ENCODE measurements at places on chromosomes 1 and 21.

GRCh38 chr1:241553886-241554592 lies 21.9 kb downstream of the KMO start:
- H3K4me3 ChIP-seq = no peak overlapping the region
- H3K36me3 ChIP-seq = no peaks in the 10 kb centered on the region
- no peak for DNase-seq

GRCh38 chr1:222126052-222126451 lies 384.2 kb upstream of the DUSP10 start:
- no peak overlapping the region for H3K4me3 ChIP-seq
- H3K27me3 ChIP-seq = no peaks in the 10 kb centered on the region
- H3K36me3 ChIP-seq = no peaks in the 10 kb centered on the region
- no peak overlapping the region for H3K27ac ChIP-seq

DNA sequence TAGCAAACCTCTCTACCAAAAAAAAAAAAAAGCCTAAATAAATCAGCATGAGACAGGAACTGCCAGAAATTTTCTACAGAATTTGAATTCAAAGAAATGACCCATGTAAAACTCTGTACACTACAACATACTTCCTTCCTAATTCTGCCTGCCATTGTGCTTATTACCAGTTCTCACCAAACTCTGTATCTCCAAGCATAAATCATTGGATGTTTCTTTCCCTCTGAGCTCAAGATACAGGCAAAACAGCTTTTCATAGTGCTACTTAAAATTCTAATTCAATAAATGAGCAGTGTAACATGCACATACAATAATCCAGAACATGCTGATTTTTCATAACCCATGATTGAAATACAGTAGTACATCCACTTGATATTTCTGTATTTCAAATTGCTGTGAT lies 87.0 kb downstream of the EIF4G3 start:
- H3K4me3 ChIP-seq = no peak overlapping the region
- H3K4me1 ChIP-seq = no peaks in the 10 kb centered on the region
- DNase-seq = no peak
- H3K27ac ChIP-seq = no peak overlapping the region

DNA sequence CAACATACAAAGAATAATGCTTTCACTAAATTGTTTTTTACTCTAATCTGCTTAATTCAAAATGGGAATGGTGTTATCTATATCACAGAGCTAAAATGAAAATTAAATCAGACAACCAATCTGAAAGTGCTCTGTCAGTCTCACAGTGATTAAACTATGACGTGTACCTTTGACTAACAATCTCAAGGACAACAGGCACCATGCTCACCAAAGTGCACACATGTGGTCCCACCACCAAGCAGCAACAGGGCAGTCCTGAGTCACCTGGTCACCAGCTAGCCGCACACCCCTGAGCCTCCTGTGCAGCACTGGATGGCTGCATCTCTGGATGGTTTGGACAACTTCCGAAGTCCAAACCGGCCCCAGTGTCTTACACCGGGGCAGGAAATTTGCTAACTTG lies 54.5 kb upstream of the NADK start:
- H3K27me3 ChIP-seq = no peaks in the 10 kb centered on the region
- H3K4me1 ChIP-seq = no peaks in the 10 kb centered on the region
- H3K27ac ChIP-seq = no peak overlapping the region
- DNase-seq = no peak
- H3K36me3 ChIP-seq = peaks cover 16% of the 10 kb centered on the region
- H3K4me3 ChIP-seq = no peak overlapping the region

DNA sequence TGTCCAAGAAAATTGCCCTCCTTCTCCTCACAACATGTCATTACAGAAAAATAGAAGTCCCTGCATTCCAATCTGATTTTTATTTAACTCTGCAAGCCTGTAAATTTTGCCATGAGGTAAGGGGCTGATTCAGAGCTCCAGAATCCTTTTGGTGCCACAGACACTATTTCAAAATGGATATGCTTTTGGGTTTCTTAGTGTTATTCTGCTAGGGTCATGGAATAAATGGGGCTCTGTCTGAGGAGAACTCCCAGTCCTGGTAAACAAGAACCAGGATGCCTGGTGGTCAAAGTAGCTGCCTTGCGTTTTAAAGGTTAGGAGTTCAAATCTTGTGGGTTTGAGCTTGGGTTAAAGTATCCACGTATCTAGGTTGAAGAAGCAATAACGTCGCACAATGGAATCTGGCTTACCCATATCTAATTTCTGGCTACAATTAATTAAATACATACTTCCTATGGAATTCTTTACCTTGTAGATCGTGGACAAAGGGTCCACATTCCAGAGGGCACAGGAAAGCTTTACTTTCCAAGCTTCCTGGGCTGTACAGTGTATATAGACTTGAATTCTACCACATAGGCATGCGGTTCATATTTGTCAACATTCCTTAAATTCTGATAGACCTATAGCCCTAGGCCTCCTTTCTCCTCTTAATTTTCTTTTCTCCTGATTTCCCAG lies 98.0 kb upstream of the CDC42BPA start:
- no peaks in the 10 kb centered on the region for H3K27me3 ChIP-seq
- H3K4me3 ChIP-seq = no peak overlapping the region
- DNase-seq = no peak
- H3K36me3 ChIP-seq = no peaks in the 10 kb centered on the region
- H3K4me1 ChIP-seq = no peaks in the 10 kb centered on the region
- no peak overlapping the region for H3K27ac ChIP-seq

DNA sequence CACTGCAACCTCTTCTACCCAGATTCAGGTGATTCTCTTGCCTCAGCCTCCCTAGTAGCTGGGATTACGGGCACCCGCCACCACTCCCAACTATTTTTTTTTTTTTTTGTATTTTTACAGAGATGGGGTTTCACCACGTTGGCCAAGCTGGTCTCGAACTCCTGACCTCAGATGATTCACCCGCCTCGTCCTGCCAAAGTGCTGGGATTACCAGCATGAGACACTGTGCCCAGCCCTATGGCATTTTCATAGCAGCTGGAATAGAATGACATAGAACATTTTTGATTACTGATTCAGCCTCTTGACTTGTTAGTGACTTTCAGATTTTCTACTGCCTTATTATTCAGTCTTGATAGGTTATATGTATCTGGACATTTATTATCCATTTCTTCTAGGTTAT lies 1046.2 kb downstream of the AMY1C start:
- H3K36me3 ChIP-seq = no peaks in the 10 kb centered on the region
- H3K4me1 ChIP-seq = no peaks in the 10 kb centered on the region
- DNase-seq = no peak

GRCh38 chr1:110224240-110224995 lies 14.3 kb downstream of the KCNC4 start:
- DNase-seq = no peak
- no peaks in the 10 kb centered on the region for H3K4me1 ChIP-seq
- no peaks in the 10 kb centered on the region for H3K27me3 ChIP-seq

DNA sequence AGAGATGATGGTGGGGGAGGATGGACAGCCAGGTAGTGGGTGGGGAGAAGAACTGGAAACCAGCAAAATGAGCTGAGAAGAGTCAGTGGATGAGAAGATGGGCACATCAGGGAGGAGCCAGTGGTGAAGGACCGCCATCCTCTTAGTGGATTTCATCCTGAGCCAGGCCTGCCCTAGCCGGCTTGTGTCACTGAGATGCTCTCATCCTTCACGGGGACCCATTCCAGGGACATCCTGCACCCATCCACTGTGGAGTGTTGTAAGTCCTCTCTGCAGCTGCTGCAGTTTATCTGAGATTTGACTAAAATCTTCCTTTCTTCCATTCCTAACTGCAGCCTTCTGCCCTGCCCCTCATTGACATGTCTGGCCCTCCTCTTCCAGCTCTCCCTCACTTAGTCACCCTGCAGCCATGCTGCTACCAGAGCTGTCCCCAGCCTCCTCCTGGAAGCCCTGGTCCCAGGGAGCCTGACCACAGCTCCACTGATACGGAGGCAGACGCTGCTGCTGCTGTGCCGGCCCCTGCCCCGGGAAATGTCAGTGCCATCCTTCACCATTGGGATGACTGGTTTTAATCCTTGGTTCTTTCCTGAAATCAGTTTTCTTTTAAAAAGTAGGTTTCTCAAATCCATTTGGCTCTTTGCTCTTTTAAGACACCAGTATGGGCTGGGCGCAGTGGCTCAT lies 33.2 kb downstream of the STUM start:
- H3K36me3 ChIP-seq = no peaks in the 10 kb centered on the region
- no peak for DNase-seq
- no peak overlapping the region for H3K4me3 ChIP-seq
- H3K27me3 ChIP-seq = no peaks in the 10 kb centered on the region
- H3K4me1 ChIP-seq = no peaks in the 10 kb centered on the region

DNA sequence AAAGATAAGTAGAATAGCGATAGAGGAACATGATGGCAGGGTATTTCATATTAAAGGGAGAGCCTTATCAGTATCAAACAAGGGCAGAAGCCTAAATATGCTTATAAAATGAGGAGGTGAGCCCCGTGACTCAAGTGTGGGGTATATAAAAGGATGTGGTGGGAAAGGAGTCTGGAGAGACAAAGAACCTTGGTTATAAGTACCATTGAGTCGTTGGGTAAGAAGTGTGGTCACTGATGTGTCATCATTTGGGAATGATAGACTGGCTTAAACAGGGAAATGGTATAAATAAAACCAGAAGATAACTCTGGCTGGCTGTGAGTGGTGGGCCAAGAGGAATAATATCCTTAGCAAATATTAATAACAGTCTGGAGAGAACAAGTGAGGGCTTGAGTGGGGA lies 10.9 kb upstream of the CD5L start:
- peaks cover 14% of the 10 kb centered on the region for H3K4me1 ChIP-seq
- H3K27me3 ChIP-seq = no peaks in the 10 kb centered on the region
- no peak overlapping the region for H3K4me3 ChIP-seq

GRCh38 chr1:9728451-9729295 lies 77.1 kb downstream of the PIK3CD start:
- H3K27me3 ChIP-seq = no peaks in the 10 kb centered on the region
- H3K4me1 ChIP-seq = peaks cover 46% of the 10 kb centered on the region
- no peak overlapping the region for H3K4me3 ChIP-seq

DNA sequence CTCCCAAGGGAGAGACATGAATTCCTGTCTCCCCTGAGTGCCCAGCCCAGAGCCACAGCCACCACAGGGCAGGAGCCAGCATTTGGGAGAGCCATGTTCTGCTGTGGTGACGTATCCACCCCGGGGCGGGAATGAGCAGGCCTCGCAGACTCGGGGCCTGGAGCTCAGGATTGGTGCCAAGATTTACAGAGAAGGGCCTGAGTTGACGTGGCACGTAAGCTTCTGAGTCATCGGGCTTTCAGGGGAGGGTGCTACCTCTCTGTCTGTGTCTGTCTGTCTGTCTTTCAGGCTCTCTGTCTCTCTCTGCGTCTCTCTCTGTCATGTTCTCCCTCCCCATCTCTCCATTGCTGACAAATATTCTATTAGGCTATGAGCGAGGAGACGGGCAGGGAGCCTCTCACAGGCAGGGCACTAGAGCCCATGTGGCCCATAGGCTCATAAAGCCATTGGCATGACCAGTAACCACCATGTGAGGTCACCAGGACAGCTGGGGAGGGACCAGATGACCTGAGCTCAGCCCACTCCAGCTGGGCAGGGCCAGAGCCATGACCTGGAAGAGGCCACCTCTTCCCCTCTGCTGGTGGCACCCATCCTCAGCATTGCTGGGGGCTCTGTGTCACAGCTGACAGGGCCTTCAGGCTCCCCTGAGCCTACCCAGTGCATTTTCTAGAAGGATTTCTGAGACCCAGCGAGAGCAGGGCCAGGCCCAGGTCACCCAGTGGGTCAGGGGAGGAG lies 300.0 kb upstream of the VAMP3 start:
- DNase-seq = no peak
- no peaks in the 10 kb centered on the region for H3K27me3 ChIP-seq
- H3K4me3 ChIP-seq = no peak overlapping the region
- H3K4me1 ChIP-seq = no peaks in the 10 kb centered on the region
- H3K27ac ChIP-seq = no peak overlapping the region

DNA sequence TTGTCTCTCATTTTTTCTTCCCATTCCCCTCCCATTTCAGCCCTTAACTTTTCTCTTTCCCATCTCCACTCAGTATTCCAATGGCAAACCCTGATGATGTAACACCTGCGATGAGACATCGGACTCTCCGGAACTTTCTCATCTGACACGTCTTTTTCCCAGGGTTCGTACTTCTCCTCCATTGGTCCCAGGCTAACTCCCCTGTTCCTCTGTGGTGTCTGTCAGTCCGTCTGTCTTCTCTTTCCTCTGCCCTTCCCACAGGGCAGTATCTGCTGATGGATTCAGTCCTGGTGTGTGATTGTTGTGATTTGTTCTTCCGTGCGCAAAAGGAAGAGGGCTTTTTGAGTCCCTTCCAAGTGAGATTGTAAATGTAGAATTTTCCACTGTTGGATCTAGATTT lies 27.7 kb downstream of the VANGL2 start:
- H3K27me3 ChIP-seq = no peaks in the 10 kb centered on the region
- no peak for DNase-seq
- peaks cover 46% of the 10 kb centered on the region for H3K4me1 ChIP-seq
- peak overlapping the region; percentile 59 for H3K27ac ChIP-seq

DNA sequence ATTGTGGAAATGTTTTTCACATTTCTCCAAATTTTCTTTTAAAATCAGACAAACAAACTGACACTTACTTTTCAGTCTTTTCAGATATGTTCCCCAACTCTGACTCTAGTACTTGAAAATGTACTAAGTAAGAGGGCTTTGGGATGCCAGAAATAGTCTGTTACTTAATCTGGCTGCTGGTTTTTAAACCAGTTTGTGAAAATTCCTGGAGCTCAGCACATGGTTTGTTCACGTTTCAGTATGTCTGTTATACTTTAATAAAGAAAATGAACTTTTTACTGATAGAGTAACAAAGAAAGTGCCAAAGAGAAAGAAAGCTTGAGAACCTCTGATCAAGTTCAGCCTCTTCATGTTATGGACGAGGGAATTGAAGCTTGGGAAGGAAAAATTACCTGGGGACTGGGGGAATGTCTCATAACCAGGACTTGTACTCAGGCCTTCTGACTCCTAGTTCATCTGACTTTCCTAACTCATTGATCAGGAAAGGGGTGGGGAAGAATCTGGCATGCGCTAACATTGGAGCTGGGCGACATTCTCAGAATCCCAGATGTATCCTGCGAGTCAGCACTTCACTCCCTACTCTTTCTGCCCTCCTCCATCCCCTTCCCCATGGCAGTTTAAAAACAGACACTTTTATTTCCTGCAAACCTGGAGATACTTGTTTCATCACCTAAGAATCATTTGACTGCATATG lies 30.8 kb upstream of the DNAJC6 start:
- no peak for DNase-seq
- no peaks in the 10 kb centered on the region for H3K4me1 ChIP-seq
- H3K4me3 ChIP-seq = no peak overlapping the region
- H3K36me3 ChIP-seq = no peaks in the 10 kb centered on the region
- H3K27ac ChIP-seq = no peak overlapping the region
- H3K27me3 ChIP-seq = no peaks in the 10 kb centered on the region

DNA sequence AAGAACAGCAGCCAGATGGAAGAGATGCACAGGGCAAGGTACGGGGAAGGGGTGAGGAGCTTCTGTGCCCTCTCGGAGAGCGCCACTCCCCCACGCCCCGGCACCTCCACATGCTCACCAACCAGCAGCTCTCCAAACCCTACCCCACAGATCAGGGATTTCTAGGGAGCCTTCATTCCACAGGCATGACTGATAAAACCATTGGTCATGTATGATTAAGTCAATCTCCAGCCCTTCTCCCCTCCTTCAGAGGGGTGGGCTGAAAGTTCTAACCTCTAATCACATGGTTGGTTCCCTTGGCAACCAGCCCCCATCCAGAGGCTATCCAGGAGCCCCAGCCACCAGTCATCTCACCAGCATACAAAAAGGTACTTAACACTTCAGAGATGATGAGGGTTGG lies 144.7 kb downstream of the TGFBR3 start:
- peaks cover 37% of the 10 kb centered on the region for H3K36me3 ChIP-seq
- DNase-seq = no peak
- no peaks in the 10 kb centered on the region for H3K27me3 ChIP-seq

- no peaks in the 10 kb centered on the region for H3K4me1 ChIP-seq
- H3K36me3 ChIP-seq = no peaks in the 10 kb centered on the region
- H3K4me3 ChIP-seq = no peak overlapping the region
- no peaks in the 10 kb centered on the region for H3K27me3 ChIP-seq
These were observed 76.3 kb upstream of the LRRC7 start for GRCh38 chr1:69491416-69491815.

Data from natural killer cell (primary cell).